Mucosa of descending colon (tissue), 3 donors: ENCODE measurements at places on chromosomes 4 and X. TPM values are rescaled to one million over a fixed set of nuclear protein-coding genes. Genes with fewer than 3 reads are reported as not detected.

Gene AKAP17A
- total RNA-seq, result 40.8 TPM

Gene MID1
- total RNA-seq, result 48.8 TPM

Gene EXOC1L
- total RNA-seq, result not detected

Gene SMIM10L2A
- total RNA-seq, result 1.1 TPM

Gene COQ2
- 18.1 TPM for total RNA-seq

Gene ADRA2C
- 2.3 TPM for total RNA-seq

Gene MSX1
- 0.48 TPM for total RNA-seq

Gene HTRA3
- 2.5 TPM for total RNA-seq

Gene STARD8
- total RNA-seq, result 4.5 TPM

DNA sequence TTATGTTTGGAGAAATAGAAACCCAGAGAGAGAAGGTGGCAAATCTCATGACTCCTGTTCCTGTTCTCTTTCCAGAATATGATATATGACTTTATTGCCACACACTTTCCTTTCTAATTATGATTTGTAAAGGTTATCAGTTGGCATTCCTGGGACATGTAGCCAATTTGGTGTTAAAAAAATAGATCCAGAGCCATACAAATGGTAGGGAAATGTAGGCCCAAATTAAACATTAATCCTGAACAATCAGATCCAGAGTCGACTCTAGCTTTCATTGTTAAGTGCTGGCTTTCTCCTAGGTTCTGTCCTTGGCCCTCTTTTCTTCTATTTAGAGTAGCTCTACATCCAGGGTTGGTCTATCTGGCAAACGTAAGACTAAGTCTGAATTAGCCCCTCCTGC, 69.8 kb upstream of the LONRF3 start:
- no peak for DNase-seq

DNA sequence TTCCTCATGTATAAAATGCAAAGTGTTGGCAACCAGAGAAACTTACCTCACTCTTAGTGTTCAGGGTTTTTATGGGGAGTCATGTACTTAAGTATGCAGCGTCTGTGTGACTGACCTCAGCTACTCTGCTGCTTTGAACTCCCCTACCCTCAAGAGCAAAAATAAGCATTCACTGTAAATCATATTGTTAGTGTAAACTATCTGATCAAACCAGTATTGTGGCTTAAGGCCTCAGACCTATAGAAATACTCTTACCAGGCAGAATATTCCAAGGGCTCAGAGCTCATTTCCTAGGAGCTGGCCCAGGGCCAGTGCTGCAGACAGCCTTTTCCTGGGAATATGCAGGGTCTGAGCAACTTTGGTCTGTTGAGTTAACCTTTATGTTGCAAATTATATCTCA, 453.1 kb downstream of the CCSER1 start:
- no peak for DNase-seq

DNA sequence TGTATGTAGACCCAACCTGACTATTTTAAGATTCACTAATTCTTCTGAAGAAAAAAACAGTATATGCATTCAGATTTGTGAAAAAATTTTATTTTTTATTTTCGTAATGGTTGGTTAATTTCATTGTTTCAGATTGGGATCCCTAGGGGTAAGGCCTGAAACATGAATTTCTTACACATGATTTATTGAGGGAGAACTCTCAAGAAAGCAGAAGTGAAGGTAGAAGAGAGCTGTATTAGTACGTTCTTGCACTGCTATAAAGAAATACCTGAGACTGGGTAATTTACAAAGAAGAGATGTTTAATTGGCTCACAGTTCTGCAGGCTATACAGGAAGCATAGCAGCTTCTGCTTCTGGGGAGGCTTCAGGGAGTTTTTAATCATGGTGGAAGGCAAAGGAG, 611.9 kb upstream of the TECRL start:
- no peak for DNase-seq

DNA sequence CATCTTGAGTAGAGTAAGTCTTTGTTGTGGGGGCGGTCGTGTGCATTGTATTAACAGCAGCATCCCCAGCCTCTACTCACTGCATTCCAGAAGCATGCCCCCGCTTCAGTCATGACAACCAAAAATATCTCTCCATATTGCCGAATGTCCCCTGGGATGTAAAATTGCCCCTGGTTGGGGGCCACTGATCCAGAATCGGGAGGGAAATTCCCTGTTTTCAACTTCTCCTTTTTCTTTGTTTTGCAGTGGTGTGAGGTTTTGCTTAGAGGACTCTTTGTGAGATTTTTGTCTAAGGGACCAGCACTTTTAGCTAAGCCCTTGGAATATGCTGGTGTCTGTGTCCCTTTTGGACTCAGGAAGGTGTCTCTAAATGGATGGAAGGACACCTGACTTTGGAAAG, 3.0 kb upstream of the IL13RA1 start:
- no peak for DNase-seq

- no peak for DNase-seq
Measured at GRCh38 chrX:122626871-122627270, 557.2 kb upstream of the GRIA3 start.

DNA sequence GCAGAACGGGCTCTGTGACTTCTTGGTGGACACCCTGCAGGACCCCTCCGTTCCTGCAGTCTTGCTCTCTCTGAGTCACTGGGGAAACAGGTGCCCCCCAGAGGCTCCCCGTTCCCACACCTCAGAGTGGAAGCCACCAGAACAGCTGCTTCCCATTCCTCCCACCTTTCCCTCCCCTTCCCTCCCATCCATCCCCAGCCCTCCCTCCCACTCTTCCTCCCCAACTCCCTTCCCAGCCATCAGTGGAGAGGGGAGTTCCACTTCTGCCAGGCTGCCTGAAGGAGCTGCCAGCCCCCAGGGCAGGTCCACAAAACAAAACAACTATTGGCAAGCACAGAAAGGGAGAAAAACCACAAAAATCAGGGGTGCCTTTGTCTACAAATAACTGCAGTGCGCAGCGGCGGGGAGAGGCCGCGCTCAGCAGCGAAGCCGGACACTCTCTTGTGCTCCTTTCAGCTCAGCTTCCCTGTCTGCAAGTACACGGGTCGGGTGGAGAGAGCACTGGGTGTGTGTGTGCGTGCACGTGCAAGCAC, 8.1 kb downstream of the SSR4 start:
- DNase-seq, result no peak

- DNase-seq, result no peak
Measured at GRCh38 chr4:31422006-31422405, 701.8 kb downstream of the PCDH7 start.

- peak; percentile 52 for DNase-seq
Measured at GRCh38 chrX:150573702-150574101, 5.3 kb downstream of the MTM1 start.

- no peak for DNase-seq
Measured at GRCh38 chr4:1646690-1647089, 37.4 kb downstream of the FAM53A start.

DNA sequence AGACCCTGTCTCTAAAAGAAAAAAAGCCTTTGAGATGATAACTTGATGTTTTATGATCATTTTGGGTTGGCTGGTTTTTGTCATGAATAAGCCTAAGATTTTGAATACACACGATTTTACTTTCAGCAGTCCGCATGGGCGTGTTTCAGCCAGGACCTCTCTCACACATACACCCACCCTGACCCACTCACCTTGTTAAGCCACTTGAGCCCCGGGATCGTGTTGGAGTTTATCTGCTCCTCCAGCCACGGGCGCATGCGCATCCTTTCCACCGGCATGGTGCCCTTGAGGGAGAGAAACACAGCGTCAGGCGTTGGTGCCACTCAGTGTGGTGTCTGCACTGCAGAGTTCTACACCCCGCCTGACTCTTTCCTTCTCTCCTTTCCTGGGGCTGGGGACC, 45.6 kb downstream of the IRF2 start:
- no peak for DNase-seq

- no peak for DNase-seq
Measured at GRCh38 chr4:38068107-38068506, 107.9 kb downstream of the PTTG2 start.

DNA sequence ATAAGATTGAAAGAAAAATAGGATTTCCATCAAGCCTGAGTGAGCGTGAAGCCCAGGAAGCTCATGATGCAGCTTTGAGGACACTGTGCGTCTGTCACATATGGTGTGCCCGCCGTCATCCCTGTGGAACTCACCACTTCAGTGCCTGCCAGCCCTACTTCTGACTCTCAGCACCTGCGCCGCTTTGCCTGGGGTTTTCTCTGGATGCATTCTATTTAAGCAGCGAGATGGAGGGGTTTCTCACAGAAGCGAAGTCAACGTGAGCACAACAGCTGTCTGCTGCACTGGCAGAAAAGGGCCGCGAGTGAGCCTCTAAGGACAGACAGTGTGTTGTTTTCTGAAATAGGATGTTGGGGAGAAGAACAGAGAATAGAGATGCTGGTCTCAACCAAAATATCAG, 6.2 kb upstream of the TMEM128 start:
- DNase-seq, result no peak

DNA sequence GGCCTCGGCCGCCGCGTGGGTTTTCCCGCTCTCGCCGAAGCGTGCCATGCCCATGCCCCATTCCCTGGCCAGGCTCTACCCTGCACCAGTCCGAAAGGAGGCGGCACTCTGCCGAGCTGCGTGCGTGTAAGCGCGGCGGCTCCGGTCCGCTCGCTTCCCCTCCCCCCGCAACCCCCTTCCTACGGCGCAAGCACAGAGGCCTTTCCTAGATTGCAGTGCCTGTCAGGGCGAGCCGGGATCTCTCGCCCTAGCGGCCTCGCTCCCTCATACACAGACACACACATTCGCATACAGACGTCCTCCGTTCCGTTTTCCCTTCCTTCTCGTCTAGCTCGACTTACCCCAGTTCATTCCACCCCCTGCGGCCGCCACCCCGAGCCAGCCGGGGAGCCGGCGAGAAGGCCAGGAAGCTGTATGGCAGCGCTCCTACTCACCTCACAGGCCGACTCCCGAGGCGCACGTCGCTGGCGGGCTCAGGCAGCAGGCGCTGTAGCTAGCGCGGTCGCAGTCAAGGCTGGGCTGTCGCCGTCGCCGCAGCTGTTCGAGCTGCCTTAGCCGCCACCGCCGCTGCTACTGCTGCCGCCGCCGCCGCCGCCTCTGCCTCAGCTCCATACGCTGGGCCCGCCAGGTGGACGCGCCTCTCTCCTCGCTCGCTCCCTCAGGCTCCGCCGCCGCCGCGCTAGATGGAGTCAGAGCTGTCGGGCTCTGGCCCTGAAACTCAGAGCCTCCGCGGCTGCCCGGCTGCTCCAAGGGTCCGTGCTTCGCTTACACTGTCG, 615 bp downstream of the NEXMIF start:
- peak; percentile 65 for DNase-seq

GRCh38 chrX:154298312-154298711, 2.7 kb downstream of the TKTL1 start:
- no peak for DNase-seq

DNA sequence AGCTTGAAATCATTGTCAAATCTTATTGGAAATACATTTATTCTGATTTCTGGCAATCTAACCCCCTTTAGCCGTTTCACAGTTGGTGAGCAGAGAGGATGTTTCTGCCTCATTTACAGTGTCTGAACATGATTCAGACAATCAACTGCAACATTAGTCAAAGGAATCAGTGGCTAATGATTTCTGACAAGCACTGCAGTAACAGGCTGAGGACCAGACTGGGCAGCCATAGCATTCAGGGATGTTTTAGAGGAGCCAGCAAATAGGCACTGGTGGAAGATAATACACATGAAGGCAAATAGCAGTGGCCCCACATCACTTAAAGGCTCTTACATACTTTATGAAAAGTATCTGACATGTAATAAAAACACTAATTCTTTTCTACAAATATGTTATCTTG, 102.8 kb downstream of the TTC29 start:
- no peak for DNase-seq

DNA sequence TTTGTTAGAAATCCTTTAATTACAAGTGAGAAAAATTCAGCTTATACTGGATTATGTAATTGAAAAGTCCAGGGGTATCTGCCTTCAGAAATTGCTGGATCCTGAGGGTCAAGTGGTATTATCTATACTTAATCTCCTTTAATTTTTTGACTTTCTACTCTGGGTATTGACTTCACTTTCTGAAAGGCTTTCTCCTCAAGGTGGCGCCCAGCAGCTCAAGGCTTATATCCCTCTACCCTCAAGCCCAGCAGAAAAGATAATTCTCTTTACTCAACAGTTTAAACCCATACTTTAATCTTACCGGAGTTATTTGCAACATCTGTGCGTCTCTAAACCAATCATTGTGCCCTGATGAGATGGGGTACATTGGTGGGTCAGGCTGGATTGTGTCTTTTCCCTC, 129.5 kb downstream of the LARP7 start:
- DNase-seq, result no peak

- no peak for DNase-seq
Measured at GRCh38 chr4:139768896-139769295, 103.3 kb downstream of the MGST2 start.

GRCh38 chrX:25096522-25097045, 80.8 kb upstream of the ARX start:
- DNase-seq, result no peak

DNA sequence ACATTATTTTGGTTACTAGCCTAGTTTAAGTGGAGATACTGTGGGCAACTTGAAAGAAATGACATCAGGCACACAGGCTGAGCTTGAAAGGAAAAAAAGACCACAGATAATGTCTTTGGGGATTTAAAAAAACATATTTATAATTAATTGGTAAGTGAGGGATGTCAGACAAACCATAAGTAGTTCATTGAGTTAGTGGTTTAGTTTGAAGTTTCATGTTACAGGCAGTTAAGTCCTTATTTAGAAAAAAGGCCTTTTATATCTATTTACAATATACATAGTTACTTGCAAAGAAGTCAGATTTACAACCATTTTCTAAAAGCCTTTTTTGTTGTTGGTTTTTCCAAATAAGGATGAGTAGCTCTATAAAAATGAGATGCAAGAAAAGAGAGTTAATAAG, 89.2 kb downstream of the CDS1 start:
- DNase-seq, result no peak

DNA sequence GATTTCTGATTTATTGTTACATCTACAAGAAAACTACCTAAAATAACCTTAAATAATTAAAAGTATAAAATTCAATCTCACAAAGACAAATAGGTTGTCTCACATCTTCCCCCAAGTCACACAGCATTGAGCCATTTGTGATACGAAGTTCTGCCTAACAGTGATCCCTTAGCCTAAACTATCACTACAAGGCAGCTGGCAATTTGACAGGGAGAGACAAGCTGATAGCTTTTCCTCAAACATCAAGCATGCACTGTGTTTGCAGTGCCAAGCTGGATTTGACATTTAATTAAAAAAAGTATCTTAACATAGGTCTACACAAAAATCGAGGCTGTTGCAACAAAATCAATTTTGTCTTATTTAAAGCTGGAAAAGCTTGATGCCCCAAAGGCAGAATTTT, 464.7 kb upstream of the TRAM1L1 start:
- no peak for DNase-seq

- DNase-seq, result no peak
Measured at GRCh38 chr4:171876636-171877035, 63.4 kb downstream of the GALNTL6 start.

- DNase-seq, result no peak
Measured at GRCh38 chr4:31370866-31371465, 650.8 kb downstream of the PCDH7 start.

GRCh38 chr4:108445716-108446115, 174.7 kb upstream of the RPL34 start:
- no peak for DNase-seq
